ENCODE measurements at places on chromosomes 5 and 9.

DNA sequence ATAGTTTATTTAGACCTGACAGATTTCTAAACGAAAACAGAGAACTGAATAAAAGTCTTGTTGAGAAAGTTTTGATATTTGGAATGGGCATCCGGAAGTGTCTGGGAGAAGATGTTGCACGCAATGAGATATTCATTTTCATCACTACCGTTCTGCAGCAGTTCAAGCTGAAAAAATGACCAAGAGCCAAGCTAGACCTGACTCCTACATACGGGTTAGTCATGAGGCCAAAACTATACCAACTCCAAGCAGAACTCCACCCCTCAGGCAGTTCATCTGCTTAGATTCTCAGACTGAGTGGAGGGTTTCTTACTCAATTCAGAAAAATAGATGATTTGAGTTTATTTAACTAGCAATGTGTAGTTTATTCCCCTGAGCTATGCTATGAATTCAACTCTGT, 95.4 kb upstream of the ANXA1 start:
- DNase-seq: no peak

DNA sequence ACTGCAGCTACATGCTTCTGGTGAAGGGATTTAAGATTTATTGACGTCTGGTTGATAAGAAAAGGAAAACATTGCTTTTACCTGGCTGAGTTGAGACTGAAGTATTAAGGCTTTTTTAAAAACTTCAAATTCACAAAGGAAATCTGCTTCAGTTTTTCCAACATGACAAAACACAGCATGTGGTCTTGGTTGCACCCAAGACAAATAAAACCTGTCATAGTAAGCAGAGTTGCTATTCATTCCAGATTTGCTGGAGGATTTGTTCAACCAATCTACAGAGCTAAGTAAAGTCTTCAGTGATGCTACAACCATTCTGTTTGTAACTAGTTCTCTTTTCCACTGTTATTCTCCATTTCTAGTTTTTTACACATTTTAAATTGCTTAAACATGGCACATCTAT, 11.3 kb downstream of the C5orf63 start:
- no peak for DNase-seq

DNA sequence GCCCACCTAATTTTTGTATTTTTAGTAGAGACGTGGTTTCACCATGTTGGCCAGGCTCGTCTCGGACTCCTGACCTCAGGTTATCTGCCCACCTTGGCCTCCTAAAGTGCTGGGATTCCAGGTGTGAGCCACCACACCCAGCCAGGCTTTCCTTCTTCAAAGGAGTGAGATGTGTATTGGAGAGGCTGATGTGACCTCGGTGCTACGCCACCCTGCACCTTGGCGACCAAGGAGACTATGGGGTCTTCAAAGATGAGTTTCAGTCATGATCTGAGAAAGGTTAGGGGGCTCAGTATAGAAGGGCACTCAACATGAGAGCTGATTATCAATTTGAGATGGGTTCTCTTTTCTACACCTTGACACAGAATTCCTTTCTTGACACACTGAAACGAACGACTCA, 284.2 kb upstream of the WWC1 start:
- DNase-seq: no peak

DNA sequence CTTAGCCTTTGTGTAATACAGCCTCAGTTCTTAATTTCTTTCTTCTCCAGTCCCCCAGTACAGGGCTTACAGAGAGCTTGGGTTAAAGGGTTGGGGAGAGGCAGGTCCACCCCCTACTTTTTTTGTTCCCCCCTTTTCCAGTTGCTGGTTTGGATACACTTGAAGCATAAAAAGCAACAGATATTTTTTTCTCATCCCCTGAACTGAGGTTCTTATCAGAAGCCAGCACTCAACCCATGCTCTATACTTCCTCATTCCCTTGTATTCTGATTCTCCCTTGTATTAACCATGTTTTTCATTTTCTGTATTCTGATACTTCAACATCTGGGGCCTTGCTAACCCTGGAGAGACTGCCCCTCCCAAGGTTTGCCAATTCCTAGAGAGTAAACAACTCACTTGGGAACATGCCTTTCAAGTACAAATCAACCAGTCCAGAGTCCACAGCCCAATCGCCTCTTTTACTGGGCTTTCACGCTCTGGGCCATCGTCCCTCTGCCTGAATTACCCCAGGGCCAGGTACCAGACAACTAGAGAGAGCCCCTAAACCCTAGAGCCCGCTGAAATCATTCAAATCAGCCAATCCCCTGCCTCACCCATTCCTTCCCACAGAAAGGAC, 333.4 kb upstream of the PUM3 start:
- DNase-seq: no peak

DNA sequence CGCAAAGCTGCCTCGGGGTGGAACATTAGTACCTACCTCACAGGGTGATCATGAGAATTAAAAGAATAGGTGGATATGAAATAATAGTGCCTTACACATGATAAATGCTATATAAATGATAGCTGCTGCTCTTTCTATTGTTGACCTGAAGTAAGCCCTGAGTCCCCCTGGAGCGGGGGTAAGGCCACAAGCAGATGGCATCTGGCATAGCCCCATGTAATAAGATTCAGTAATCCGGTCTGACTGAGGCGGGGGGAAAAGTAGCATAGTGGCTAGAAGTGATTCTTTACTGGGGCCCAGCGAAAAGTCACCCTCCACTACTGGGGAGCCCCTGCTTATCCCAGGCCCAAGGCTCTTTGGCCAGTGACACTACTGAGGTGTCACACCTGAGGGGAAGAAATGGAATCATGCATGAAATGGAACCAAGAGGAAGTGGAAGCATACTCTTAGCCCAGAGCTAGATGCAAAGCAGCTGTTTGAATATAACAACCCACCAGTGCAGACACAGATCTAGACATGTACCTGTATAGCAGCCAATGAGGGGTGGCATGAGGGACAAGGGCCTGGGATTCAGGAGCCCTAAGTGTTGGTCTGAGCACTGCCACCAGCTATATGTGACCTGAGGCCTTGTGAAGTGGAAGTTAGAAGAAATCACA, 16.1 kb upstream of the FGFR4 start:
- peak; percentile 47 for DNase-seq

GRCh38 chr9:92664394-92665152, 5.4 kb downstream of the IPPK start:
- DNase-seq: peak; percentile 20

- no peak for DNase-seq
Measured at GRCh38 chr5:82719368-82719767, 357.8 kb downstream of the TMEM167A start.

DNA sequence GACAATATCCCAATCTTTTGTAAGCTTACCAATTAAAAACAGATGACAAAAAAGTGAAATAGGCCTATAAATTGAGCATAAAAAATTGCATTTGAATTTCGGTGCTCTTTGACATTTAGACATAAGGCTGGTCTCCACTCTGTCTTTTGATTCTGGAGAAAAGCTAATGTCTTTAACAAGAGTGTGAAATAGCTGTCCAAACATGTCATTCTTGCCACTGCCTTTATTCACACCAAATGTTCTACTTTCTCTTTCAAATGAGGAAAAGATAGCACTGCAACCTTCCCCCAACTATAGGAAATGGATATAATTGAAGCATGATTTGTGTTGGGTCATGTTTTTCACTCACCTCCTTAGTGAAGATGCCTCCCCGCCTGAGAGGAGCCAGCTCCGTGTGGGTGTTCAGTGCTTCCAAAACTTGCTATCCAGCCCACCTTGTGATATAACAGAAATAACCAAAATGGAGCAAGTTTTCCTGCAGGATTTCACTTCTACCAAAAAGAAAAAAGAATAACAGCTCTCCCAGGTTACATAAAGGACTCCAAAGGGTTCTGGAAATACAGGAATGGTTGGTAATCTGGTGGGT, 55.2 kb upstream of the STK32A start:
- DNase-seq: no peak

DNA sequence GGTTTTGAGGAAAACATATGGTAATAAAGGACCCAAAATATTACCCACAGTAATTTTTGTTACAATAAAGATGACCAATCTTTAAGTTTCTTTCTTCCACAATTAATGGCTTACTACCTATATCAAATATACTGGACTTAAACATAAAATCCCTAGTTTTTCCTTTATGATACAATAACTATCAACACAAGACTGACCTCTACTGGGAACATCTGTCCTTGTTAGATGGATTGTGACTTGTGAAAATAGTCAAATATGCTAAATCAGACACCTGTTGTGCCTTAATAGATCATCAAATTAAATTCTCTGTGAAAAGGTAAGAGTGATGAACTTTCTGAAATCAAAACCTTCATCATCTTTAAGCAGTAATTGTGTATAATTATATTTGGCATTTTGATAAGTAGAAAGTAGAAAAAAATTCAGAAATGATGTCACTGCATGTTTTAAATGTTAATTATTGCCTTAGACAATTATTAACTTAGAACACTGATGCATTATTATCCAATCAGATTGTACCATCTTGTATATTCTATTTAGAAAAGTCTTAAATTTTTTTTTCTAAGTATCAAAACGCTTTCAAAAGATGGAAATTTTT, 113.6 kb downstream of the DEPDC1B start:
- peak; percentile 20 for DNase-seq

- DNase-seq: no peak
Measured at GRCh38 chr5:73797132-73797510, 171.1 kb downstream of the ARHGEF28 start.

GRCh38 chr5:173434270-173434669, 106.1 kb upstream of the STC2 start:
- DNase-seq: no peak

DNA sequence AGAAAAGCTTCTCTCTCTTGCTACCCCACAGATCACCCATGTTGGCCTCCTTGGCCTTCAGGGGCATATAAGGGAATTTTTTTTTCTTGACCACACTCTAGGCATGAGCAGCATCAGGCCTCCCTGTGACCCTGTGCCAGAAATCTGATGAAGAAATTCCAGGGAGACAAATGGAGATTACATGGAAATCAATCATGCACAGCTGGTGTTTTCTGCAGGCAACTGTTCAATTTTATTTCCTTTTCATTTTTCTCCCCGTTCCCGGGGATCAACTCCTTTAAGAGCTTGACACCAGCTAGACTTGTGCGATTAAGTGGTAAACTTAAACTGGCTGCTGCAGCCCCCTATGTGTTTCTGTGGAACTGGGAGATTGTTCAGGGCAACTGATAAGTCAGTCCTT, 59.3 kb downstream of the GALNT10 start:
- no peak for DNase-seq

GRCh38 chr5:37448941-37449340, 69.8 kb downstream of the WDR70 start:
- DNase-seq: no peak

DNA sequence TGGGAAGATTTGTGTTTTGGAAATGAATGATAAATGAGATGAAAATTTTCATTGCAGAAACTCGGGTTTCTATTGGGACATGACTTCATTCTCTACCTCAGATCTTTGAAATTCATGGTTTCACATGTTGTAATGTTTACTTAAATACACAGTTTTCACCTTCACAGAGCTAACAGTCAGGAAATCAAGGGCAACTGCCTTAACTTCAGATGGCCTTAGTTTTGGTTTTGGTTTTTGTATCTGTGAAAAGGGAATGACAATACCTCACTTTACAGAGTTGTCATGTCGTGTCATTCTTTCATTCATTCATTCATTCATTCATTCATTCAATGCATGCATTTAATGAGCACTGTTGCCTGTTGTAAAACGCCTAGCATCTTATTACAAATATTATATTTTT, 41.9 kb downstream of the NIM1K start:
- no peak for DNase-seq

- DNase-seq: no peak
Measured at GRCh38 chr5:146078566-146078965, 26.8 kb downstream of the PLAC8L1 start.
